ENCODE measurements at places on chromosomes 7 and 10. TPM values are rescaled to one million over a fixed set of nuclear protein-coding genes. Genes with fewer than 3 reads are reported as not detected.

- peak; percentile 66 for DNase-seq
Observed at GRCh38 chr7:18086165-18087025, 58.7 kb upstream of the PRPS1L1 start.

DNA sequence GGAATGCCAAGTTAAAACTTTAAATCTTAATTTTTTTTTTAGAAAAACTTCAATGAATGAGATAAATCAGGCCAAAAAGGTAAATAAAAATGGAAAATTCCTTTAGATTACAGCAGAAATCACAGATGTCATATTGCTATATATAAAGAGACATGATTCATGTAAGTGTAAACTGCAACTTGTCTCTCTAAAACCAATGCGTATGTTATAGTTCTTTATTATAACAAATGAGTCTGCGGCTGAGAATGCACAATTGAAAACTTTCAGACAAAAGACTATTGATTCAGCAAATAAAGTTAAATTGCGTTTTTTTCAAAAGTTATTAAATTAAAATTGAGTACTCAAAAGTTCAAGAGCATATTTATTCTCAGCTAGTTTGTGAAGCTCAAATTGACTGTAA is 425.3 kb downstream of the PARD3 start:
- no peak for DNase-seq

DNA sequence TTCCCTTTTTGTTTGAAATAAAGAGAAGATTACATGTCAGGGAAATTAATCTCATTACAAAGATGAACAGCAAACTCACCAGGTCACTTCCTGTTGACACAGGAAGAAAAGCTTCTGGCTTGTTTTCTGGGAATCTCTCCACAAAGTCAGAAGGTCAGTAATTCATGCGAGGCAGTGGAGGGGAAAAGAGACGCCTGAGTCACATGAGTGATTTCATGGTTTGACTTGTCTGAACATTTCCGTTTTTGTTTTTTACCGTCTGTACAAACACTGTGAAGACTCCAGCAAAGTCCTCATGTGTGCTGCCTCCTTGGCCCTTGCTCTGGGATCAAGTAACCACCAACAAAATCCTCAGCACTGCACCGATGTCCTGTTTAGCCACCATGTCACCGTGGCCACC is 2.5 kb upstream of the HABP2 start:
- DNase-seq, result no peak

The SPACDR gene
- total RNA-seq, result 0.35 TPM

DNA sequence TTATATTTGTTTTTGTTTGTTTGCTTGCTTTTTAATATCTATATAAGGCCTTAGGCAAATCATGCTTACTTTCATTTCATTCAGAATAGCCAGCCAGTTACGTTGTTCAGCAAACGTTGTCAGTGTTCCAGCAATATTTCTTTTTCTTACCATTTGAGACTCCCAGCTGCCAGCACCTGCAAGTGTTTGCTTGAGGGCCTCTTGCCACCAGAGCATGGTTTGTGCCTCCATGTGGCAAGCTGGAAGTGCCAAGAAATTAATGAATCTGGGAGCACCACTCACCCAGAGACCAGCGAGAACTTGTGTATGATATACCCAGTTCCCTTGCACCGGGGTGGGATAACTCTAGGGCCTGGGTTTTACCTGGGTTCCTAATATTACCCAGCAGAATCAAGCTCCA is 177.1 kb upstream of the CSTF2T start:
- no peak for DNase-seq

The AKR1C4 gene
- total RNA-seq, result not detected

DNA sequence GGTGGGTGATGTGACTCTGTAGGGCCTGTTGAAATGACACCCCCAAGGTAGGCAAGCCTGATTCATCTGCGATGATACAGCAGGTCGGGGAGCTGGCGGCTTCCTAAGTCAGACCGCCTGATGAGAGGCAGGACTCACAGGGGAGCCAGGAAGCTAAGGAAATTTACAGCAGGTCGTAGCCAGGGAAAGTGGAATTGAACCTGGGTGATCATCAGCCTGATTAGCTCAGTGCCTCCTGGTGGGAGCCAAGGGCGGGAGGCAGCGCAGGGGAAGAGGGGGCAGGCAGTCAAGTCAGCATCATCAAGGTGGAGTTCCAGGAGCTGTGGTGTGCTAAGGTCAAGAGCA is 18.5 kb upstream of the TRIM56 start:
- no peak for DNase-seq
